ENCODE measurements at places on chromosomes 4 and X. TPM values are rescaled to one million over a fixed set of nuclear protein-coding genes. Genes with fewer than 3 reads are reported as not detected.

Gene SUPT20HL1
- not detected for total RNA-seq

Gene P2RY4
- total RNA-seq, result 0.29 TPM

Gene MTNR1A
- total RNA-seq, result not detected

Gene KLHL34
- under 0.01 TPM for total RNA-seq

Gene SLC10A6
- not detected for total RNA-seq

Gene ARHGAP4
- 0.88 TPM for total RNA-seq

Gene VCX
- not detected for total RNA-seq
